ENCODE measurements at places on chromosomes 7 and 10.
A peak's percentile ranks its signal among the peaks of the same experiment; 100 is the strongest.

DNA sequence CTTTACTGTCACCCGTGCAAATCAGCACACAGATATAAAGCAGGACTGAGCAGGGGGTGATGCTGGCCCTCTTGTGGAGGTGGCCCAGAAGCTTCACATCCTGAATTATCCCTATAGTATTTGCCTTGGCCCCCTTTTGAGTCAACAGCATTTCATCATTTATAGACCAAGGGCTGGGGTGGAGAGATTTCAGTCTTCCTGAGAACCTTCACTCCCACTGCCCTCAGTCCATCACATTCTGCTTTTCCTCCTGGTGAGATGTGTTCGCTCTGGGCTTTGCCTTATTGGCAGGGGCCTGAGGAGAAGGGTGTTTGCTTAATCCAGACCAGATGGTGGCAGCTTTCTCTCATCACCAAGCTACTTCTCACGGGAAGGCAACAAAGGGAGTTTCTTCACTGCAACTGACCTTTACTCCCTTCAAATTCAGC lies 47.7 kb downstream of the NOC3L start:
- no peak for DNase-seq

- DNase-seq = no peak
Observed at GRCh38 chr10:55104738-55105137, 303.7 kb upstream of the PCDH15 start.

GRCh38 chr10:88411772-88412349 lies 171.3 kb downstream of the RNLS start:
- no peak for DNase-seq

- no peak for DNase-seq
Observed at GRCh38 chr7:11297126-11297625, 323.5 kb downstream of the PHF14 start.

- DNase-seq = no peak
Observed at GRCh38 chr7:69342154-69342884, 256.0 kb upstream of the AUTS2 start.

DNA sequence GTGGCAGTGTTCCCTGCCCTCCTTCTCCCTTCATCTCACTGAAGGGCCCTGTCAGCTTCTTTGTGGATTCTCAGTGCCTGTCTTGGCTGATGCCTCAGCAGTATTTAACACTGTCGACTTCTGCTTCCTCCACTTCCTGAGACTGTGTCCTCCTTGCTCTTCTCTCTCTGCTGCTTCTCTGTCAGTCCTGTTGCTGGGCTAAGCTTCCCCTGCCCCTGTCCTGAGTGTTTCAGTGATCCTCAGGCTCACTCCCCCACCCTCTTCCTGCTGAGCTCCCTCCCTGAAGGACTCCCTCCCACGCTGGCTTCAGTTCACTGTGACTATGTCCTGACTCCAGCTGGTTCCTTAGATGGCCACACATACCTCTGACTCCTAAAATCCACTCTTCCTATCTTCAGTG lies 64.9 kb downstream of the CREM start:
- DNase-seq = no peak

DNA sequence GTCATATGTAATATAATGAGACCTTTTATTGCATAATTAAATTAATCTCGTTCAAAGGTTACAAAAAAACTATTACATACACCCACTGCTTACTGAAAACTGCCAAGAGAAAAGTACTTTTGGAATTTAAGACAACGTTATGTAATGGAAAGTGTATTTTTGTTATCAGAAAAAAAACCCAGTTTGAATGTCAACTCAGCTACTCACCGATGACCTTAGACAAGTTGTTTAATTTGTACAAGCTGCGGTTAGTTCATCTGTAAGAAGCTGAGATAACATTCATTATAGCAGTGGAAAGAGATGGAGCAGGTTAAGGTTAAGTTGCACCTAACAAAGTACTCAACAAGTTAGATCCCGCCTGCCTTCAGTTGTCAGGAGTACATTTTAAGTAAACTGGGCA lies 1.1 kb downstream of the PSMA2 start:
- DNase-seq = no peak

DNA sequence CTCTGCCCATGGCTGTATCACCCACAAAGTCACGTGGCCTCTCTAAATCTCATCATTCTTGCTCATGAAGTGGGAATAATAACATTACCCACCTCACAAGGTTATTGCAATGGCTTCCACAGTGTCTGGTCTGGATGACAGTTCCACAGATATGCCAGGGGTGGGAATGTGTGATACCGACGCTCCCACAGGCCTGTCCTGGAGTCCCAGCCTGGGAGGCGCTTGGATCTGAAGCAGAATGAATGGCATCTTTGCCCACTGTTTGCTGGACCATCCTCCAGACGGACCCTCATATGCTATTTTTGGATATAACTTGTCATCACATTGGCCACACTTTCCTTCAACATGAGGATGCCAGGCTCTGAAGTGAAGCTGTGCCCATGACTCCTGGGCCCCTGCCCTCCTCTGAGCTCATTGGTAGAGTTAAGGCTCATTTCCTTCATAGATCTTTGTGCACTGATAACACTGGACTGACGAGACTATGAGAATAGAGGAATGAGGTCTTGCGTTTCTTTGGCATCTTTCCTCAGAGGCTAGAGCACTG lies 279.8 kb upstream of the ZNF32 start:
- DNase-seq = no peak

GRCh38 chr7:36606153-36606975 lies 117.9 kb downstream of the AOAH start:
- DNase-seq = no peak

DNA sequence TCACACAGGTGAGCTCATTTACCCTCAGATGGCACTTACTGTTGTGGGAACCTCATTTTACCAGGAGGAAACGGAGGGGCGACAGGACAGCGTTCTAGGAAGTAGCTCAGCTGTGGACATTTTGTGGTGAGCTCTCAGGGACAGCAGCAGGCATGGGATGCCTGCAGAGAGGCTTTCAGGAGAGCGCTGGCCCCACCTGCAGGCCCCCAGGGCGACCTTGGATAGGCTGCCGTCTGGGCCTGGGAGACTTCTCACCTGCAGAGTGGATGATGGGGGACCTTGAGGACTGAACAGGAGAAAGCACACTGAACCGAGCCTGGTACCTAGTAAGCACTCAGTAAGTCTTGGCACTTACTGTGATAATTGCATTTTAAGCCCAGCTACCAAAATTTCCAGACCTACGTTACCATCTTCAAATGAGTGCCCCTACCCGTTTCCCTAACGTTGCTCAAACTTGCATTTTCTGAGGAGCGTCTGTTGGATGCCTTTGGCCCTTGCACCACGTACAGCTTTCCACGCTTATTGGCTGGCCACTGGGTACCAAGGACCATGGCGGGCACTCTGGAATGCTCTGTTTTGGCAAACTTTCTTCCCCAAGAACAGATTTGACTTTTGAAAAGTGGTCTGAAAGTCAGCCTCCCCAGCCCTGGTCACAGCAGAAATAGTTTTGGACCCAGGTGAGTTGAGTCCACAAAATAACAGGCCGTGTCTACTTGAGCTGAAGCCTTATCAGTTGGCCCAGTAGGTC lies 223.4 kb downstream of the EBF3 start:
- no peak for DNase-seq

- peak; percentile 0 for DNase-seq
Observed at GRCh38 chr10:12333380-12334185, 15.8 kb upstream of the CAMK1D start.

DNA sequence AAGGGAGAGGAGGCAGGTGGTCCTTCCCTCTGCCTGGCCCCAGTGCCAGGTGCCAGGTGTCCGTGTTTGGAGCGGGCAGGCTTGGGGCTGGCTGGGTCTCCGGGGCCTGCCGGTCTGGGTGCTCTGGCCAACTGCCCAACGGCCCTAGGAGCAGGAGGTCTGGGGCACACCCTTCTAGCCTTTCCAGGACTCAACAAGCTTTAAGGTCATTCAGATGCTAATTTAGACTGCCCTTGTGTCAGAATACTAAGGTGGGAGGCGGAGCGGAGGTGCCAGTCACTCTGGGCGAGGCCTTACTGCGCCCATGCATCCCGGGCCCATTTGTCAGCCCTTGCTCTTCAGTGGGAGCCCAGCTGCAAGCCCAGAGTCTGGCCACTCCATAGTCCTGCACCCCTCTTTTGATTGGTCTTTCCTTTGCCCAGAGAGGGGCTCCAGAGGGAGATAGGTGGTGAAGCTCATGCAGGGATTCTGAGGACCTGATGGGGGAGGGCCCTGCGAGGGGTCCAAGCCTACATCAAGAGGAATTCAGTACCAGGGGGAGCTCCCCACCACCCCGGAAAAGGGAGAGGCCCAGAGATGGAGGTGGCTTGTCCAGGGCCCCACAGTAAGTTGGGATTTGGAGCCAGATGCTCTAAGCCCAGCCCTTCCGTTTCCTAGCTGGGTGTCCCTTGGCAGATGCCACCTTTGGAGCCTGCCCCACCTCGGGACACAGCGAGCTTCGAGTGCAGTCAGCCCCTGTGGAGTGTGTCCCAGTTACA lies 1.3 kb downstream of the PGAM2 start:
- no peak for DNase-seq

- no peak for DNase-seq
Observed at GRCh38 chr7:114917211-114917839, 4.6 kb upstream of the MDFIC start.

- no peak for DNase-seq
Observed at GRCh38 chr7:48173756-48174382, 2.6 kb downstream of the ABCA13 start.

GRCh38 chr10:2992401-2993198 lies 74.7 kb upstream of the PFKP start:
- no peak for DNase-seq

GRCh38 chr10:87696922-87697745 lies 37.5 kb downstream of the PAPSS2 start:
- no peak for DNase-seq

DNA sequence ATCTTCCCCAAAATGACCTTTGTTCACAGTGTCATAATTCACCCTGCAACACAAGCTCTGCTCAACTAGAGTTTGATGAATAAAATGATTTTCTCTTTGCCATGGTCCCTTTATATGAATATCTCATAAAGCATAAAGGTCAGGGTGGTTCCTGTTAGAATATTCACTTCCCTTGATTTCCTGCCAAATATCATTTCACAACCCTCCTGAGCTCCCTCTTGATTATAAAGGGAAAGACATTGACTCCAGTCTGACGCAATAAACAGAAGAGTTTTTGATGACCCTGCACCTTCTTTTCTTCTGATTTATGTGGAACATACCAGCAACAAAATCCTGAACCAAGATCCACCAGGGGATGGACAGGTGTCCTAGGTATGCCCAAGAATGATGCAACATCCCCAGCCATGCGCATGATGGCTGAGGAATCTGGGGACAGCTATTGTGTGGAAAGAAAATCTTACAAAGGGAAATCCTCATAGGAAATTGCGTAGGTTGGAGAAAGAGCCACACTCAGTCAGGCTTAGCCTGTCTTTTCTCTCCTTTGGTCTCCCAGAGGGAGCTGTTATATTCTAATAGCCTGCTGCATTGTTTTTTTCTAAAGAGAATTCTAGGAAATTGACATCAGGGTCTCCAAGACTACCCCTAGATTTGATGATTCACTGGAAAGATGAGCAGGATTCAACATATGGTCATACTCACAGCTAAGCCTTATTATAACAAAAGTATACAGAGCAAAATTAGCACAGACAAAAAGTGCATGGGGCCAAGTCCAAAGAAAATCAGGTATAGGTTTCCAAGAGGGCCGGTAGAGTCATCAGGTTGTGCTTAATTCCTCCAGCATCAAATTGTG lies 18.8 kb downstream of the IFIT3 start:
- DNase-seq = no peak

GRCh38 chr10:1957057-1957456 lies 219.7 kb upstream of the ADARB2 start:
- no peak for DNase-seq

GRCh38 chr7:137818036-137818435 lies 28.7 kb downstream of the DGKI start:
- DNase-seq = no peak

DNA sequence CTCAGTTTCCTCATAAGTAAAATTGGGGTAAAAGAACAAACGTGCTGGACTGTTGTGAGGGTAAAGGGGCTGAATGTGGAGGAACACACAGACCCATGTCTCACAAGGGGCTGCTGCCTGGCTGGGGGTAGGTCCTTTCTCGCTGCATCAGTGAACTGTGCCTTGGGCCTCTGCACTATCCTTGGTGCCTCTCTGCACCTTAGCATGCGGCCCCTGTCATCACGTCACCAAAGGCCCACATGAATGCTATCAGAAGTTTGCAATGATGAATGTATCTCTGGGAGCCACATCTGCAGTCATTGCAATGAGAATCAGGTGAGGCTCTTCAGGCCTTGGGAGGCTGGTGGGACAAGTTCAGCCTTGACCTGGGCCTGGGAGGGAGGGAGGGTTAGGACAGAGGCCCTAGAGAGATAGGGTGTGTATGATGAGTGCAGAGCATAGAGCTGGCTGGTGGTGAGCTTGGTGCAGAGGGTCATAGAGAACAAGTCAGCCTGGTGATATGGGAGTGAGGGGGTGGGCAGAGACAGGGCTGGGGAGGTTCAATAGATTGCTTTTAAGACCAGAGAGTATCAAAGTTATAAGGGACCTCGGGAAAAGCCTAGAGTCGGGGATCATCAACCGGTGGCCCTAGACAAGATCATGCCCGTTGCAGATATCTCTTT lies 308.4 kb downstream of the RPS24 start:
- no peak for DNase-seq

GRCh38 chr7:122225874-122226273 lies 78.7 kb downstream of the FEZF1 start:
- DNase-seq = no peak

- DNase-seq = no peak
Observed at GRCh38 chr10:79400146-79401004, 45.0 kb downstream of the ZCCHC24 start.

DNA sequence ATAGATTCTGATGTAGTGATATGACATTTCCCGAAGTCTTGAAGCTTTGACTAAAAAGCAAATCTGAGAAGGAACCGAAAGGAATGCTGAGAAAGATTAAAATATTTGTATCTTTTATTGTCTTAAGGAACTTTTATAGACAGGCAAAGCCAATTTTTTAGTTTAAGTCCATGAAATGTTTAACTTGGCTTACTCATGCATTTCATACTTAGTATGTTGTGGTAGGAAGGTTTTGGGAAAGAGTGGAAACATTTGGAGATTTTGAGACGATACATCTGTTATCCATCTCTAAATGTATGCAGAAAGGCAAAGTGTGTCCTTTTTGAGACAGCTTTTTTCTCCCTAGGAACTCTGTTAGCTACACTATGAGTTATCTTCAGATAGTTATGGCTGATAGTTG lies 10.1 kb downstream of the TBC1D12 start:
- DNase-seq = no peak
